Left cardiac atrium (tissue), 4 donors: ENCODE measurements at places on chromosomes 2 and 18.
A peak's percentile ranks its signal among the peaks of the same experiment; 100 is the strongest.

DNA sequence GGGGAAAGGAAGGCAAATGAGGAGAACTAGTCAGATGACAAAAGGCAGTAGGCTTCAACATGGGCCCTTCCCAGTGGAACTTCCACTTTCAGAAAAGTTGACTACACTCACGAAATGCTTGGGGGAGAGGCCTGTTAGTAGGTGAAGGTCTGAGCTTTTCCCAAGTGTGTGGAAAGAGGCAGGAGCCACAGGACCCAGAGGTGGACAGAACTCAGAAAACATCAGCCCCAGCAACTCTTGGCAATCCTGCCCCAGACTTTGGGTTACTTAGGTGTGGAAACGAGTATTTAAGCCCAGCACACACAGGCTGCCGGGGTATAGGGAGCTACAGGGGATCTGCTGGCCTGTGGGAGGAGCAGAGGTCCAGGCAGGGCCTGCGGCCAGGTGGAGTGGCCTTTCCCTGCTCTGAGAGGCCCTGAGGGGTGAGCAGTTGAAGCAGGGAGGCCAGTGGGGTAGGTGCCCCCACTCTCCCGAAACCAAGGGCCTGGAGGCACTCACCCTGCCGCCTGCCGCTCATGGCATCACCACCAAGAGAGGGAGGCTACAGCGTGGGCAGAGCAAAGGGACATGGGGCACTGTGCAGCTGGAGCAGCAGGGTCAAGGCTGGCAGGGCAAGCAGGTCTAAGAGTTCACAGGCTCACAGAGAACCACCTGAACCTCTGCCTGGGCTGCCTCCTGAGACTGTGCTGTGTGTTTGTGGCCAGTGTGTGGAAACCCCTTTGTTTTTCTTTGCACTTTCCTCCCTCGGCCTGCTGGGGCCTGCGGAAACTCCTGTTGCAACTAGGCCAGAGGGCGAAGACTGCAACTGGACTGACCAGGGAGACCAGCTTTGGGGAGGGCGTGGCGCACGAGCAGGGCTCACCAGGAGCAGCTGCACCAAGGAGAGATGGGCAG lies 130.7 kb upstream of the SERTAD2 start:
- no peak for DNase-seq

- DNase-seq: no peak
These were observed 423.7 kb downstream of the LPIN1 start for GRCh38 chr2:12170121-12170520.

DNA sequence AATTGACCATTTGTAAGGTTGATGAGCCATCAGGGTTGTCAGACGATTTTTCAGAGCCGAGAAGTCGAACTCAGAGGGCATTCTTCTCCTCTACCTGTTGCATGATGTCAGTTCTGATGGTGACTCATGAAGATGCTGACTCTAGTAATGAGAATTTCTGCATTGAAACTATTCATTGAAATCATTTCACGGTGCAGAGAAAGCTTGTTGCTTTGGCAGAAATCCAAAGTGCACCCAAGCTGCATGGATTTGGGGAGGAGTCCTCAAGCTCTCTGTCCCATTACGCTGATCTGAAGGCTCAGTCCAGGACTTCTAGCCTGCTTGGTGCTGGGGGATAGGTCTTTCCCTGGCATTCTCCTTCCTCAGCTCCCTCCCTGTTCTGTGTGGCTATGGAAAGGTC lies 125.7 kb upstream of the PXDN start:
- no peak for DNase-seq

- no peak for DNase-seq
These were observed 362.7 kb downstream of the RND3 start for GRCh38 chr2:150124739-150125138.

- peak; percentile 26 for DNase-seq
These were observed 607 bp downstream of the LAMA3 start for GRCh38 chr18:23689616-23690504.

- no peak for DNase-seq
These were observed 423.7 kb upstream of the ACVR2A start for GRCh38 chr2:147420947-147421675.

GRCh38 chr2:168490946-168491605 lies 35.0 kb downstream of the CERS6 start:
- no peak for DNase-seq

DNA sequence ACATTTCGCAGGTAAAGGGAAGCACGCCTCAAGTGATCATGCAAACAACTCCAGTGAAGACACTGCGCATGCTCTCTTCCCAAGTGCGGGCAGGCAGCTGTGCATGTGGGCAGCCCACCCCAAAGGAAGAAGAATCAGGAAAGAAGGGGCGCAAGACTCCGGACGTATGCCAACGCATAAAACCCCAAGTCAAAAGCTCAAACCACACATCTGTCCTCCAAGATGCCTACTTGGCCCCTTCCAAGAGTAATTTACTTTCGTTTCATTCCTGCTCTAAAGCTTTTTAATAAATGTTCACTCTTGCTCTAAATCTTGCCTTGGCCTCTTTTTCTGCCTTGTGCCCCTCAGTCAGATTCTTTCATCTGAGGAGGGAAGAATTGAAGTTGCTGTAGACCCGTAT lies 254.9 kb downstream of the PIEZO2 start:
- DNase-seq: no peak

DNA sequence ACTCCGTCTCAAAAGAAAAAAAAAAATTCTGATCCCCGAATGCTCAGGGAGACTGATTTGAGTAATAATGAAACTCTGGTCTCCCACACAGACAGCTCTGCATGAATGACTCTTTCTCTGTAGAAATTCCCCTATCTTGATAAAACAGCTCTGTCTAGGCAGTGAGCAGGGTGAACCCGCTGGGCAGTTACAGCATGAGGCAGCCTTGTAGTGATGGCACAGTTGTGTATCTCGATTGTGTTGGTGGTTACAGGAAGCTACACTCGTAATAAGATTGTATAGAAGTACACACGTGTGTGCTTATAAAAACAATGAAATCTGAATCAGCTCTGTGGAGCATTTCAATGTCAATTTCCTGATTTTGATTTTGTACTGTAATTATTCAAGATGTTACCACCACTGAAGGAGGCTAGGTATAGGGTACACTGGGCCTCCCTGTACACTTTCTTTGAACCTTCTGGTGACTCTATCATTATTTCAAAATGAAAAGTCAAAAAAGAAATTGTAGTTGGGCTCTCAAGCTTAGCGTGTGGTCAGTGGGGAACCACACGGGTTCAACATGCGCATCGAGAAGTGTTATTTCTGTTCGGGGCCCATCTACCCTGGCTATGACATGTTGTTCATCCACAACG lies 34.9 kb upstream of the ATP8B1 start:
- DNase-seq: no peak
